ENCODE measurements at places on chromosomes 12 and 14.
A peak's percentile ranks its signal among the peaks of the same experiment; 100 is the strongest.

GRCh38 chr12:53887881-53888280 is 50.8 kb upstream of the HOXC13 start:
- DNase-seq, result no peak

- DNase-seq, result no peak
Observed at GRCh38 chr14:39440975-39441374, 8.7 kb upstream of the FBXO33 start.

GRCh38 chr14:89356927-89357326 is 60.1 kb downstream of the FOXN3 start:
- DNase-seq, result no peak

DNA sequence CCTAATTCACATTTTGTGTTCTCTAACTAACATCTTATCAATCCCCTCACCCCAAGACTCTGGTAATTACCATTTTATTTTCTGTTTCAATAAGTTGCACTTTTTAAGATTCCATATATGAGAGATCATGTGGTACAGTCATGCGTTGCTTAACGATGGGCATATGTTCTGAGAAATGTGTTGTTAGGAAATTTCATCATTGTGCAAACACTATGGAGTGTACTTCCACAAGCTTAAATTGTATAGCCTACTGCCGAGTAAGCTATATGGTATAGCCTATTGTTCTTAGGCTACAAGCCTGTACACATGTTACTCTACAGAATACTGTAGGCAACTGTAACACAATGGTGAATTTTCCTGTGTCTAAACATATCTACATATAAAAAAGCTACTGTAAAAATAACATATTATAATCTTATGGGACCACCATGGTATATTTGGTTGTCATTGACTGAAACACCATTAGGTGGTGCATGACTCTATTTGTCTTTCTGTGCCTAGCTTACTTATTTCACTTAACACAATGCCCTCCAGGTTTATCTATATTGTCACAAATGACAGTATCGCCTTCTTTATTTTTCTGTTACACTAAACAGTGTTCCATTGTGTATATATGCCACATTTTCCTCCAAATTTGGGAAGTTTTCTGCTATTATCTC is 473.4 kb upstream of the LMO3 start:
- no peak for DNase-seq

GRCh38 chr12:54416687-54417603 is 2.1 kb downstream of the ITGA5 start:
- no peak for DNase-seq

DNA sequence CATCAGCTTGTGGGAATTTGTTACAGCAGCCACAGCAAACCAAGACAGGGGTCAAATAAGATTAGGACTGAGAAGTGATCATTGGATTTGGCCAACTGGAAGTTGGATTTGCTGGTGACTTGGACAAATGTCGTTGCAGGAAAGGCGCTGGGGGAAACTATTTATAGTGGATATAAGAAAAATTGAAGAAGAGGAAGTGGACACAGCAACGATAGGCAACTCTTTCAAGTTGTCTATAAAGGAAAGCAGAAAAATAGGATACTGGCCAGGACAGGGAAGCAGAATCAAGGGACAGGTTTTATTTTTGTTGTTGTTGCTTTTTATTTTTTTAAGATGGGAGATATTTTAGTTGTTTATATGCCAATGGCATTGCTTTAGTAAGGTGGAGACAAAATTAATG is 56.2 kb upstream of the RTRAF start:
- DNase-seq, result no peak

GRCh38 chr12:30829876-30830275 is 75.1 kb upstream of the CAPRIN2 start:
- no peak for DNase-seq

GRCh38 chr14:23632461-23633159 is 3.6 kb upstream of the DHRS2 start:
- no peak for DNase-seq

- no peak for DNase-seq
Observed at GRCh38 chr12:86104087-86104486, 152.1 kb downstream of the MGAT4C start.

DNA sequence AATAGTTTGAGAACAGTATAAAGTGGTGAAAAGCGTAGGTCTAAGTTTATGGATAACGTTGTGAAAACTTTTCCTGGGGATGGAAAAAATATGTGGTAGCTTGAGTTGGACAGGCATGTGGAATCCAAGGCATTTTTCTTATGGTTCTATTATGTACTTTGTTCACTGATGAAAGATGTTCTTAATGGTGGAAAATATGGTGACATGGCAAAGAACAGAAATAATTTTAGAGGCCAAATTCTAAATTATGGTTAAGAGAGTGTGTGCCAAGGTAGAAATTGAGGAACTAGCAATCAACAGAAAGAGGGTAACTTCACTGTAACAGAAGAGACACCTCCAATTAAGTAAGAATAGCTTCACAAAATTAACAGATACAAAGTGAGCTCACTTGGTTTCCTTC is 427.8 kb downstream of the SLC6A15 start:
- DNase-seq, result no peak

DNA sequence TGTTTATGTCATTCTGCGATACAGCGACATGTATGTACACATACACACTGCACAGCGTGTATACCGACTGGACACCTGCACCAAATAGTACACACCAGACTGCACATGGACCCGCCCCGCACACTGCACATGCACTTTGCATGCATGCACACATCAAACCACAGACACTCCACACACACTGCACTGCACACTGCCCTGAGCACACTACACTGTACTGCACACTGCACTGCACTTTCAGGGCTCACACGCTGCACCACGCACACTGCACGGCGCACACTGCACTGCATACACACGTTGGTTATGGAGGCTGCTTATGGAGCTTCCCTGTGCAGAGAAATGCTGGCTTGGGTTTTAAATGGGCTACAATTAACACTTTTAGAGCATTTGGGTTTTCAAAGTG is 1.6 kb downstream of the PAPLN start:
- no peak for DNase-seq

- no peak for DNase-seq
Observed at GRCh38 chr12:80710727-80711449, 3.5 kb downstream of the MYF6 start.

DNA sequence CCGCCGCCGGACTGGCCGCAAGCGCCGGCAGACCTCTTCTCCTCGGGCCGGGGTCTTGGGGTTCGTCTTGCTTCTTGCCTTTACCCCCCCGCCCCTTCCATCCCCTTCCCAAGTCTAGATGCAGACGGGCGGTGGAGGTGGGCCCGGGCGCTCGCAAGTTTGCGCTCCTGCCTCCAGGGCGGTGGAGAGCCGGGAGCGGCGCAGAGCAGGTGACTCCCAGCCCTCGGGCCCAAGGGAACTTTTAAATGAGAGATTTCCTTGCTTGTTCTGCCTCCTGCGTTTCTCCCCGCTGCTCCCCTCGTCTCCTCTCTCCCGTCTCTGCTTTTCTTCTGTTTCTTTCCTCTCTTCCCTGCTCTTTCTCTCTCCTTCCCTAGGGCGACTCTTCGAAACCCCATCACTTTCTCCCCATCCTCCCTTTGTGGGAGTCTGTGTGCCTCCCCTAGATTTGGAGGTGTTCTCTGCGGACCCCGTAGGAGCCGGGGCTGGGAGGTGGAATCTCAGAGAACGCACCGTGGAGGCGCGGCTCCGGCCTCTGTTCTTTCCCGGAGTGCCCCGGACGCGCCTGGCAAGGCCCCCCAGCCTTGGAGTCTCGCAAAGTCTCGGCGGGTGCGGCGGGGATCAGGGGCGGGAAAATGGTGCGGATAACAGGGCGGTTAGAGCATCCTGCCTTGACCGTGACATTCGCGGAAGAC is 114.7 kb upstream of the MYL2 start:
- DNase-seq, result no peak

DNA sequence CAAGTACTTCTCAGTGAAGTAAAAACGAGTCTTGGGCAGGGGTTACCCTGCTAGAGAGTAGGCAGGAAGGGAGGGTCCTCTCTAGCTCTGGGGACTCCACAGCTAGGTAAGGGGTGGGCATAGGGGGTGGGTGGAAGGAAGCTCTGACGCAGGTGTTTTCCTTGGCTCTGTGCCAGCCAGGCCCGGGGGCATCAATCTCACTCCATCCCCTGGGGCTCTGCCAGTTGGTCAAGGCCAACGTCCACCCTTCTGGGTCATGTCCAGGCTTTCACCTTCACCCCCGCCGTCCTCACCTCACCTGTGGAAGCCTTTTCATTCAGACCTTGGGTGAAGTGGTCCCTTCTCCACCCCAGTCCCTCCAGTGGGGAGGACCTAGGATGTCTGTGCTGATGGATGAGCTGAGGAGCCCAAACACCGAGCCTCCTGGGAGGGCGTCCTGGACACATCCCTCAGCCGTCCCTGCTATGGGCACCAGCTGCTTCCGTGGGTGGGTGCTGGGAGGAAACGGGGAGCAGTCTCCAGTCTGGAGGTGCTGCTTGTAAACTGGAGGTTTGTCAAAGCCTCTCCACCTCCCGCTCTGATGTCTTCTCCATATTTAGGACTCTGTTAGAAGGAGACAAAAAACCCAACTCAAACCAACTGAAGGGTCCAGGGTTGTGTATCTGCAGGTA is 71.5 kb upstream of the SFSWAP start:
- no peak for DNase-seq

DNA sequence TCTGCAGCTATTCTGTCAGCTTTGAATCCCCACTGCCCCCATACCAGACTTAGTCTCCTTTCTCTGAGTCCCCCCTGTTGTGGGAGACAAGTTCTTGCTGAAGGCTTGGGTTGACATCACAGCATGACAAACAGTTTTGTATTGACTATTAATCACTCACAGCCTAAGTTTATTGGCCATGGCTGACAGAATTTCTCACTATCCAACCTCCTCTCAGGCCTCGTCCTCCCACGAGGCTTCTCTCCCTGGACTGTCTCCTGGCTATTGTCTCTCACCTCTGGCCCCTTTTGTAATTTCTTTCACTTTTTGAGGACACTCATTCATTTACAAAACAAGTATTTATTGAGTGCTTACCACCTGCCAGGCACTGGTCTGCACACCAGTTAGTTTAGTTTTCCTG is 35.2 kb upstream of the DCD start:
- no peak for DNase-seq

GRCh38 chr14:94081386-94081820 is 293 bp downstream of the IFI27L1 start:
- no peak for DNase-seq

GRCh38 chr12:29148596-29148910 is 525 bp upstream of the FAR2 start:
- DNase-seq, result peak; percentile 23

DNA sequence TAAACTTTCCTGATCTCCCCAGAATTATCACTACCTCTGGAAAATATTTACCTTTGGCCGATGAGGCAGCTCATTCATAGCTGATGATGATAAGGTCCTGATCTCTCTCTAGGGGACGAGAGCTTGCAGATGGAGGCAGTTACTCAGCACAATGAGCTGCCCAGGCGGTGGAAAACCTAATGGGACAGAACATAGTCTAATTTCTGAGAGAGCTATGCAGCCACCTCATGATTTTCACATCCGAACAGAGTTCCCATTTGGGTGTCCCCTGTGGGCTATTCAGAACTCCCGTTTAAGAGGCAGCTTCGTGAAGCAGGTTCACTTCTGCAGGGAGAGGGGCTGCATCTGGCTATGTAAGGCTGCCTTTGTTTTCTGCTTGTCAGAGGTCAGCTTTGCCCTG is 724.6 kb upstream of the TMEM132C start:
- no peak for DNase-seq

Data from brain microvascular endothelial cell (primary cell).